ENCODE measurements at places on chromosomes 6 and 20.

DNA sequence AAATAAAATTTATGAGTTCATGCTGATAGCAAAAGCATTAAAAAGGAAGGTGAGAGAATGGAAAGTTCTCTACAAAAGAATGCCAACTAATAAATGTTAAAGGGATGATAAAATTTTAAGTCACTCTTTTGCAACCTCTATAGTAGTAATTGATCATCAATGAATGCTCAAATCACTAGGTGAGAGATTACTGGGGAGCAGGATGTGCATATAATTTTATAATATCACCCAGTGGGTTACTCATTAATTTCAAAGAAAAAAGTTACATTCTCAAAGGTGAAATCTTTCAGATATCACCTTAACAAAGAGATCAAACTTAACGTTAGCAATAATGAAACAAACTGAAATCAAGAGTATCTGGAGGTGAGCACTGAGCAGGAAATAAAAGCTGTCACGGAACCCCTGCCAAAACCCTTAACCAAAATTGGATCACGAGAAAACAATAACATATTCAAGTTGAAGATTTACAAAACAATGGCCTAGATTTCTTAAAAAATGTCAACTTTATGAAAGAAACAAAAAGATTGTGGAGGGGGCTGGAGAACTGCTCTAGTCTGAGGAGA, 45.5 kb upstream of the TMEM244 start:
- DNase-seq: no peak

DNA sequence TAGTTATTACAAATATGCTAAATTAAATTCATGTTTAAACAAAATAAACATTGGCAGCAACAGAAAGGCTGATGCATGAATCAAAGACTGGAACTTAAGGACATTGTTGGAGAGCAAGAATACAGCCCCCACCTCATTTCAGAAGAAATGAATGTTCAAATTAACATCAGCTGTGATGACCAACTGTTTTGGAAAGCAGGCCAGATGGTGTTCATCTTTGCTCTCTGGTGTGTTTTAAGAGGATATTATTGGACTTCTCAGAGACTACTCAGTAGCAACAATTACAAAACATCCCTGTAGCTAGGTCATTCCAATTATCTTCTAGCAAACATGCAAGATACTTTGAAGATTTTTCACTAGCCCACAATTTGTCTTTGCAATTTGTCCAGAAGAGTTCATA, 118.6 kb upstream of the DOK5 start:
- DNase-seq: no peak

GRCh38 chr6:10545482-10545881, 24.3 kb downstream of the GCNT2 start:
- no peak for DNase-seq

DNA sequence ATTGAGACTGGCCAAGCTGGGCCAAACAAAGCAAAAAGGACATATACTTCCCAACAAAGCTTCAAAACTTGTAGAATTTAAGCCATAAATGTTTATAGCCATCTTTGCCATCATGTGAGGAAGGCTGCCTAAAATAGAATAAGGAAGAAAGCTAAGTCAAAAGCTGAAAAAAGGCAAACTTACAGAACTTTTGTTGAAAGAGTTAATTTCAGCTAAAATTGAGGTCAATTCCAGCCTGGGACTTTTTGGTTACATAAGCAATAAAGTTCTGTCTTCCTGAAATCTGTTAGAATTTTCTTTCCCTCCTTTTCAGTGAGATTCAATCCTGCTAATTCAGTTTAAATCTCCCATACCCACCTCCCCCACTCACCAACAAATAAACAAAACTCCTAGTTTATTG, 227.9 kb upstream of the MARCKS start:
- DNase-seq: no peak

DNA sequence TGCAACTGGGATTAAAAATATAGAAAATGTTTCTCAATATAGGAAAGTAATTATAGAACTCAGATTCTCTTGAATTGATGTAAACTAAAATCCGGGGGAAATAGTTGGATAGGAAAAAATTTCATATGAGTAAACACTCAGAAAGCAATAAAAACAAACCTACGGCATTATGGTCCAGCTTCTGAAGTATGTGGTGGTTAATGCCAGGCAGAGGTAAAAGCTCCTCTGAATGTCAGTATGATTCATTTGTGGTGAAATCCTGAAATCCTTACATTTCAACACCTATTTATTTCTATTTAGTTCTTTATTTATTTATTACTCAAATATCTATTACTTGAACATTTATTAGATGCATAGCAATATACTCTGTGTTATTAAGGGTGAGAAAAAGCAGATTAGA, 145.1 kb downstream of the RIMS1 start:
- no peak for DNase-seq

DNA sequence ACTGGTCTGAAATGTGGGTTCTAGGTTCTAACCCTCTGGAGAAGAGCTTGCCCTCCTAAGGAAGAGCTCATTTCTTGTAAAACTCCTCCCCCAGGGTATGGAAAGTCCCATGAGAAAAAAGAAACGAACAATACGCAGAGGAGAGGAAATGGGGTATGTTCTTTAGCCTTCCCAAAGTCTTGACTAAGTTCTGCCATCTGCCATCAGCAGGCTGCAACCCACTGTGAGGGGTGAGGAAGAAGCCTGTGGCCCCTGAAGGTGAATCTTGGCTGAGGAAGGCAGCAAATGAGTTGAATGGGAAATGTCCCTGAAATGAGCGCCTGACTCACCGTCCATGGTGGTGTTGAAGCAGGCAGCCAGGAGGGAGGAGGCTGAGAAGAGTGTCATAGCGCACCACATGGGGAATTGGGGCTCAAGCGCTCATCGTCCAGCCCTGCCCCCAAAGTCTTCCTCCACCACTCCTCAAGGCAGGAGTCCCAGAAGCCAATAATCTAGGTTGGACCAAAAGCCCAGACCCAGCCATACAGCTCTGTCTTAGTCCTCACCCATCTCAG, 10.4 kb upstream of the MATN4 start:
- no peak for DNase-seq

- DNase-seq: no peak
Observed at GRCh38 chr6:4085332-4085700, 6.4 kb upstream of the FAM217A start.

DNA sequence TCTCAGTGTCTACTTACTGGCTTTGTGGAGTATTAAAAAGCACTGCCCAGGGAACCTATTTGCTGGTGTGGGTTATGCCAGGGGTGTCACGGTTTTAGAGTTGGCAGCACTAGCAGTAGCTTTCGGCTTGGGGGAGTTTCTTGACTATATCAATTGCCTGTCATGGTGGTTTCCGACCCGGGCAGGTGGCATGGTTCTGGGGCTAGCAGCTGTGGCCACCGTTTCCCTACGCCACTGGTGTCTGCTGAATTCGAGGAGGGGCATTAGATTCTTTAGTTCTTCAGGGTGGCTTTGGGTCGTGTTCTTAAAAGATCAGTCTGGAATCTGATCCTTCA, 55.6 kb upstream of the FOXC1 start:
- no peak for DNase-seq

GRCh38 chr20:23155141-23155590, 69.0 kb upstream of the CD93 start:
- DNase-seq: no peak

DNA sequence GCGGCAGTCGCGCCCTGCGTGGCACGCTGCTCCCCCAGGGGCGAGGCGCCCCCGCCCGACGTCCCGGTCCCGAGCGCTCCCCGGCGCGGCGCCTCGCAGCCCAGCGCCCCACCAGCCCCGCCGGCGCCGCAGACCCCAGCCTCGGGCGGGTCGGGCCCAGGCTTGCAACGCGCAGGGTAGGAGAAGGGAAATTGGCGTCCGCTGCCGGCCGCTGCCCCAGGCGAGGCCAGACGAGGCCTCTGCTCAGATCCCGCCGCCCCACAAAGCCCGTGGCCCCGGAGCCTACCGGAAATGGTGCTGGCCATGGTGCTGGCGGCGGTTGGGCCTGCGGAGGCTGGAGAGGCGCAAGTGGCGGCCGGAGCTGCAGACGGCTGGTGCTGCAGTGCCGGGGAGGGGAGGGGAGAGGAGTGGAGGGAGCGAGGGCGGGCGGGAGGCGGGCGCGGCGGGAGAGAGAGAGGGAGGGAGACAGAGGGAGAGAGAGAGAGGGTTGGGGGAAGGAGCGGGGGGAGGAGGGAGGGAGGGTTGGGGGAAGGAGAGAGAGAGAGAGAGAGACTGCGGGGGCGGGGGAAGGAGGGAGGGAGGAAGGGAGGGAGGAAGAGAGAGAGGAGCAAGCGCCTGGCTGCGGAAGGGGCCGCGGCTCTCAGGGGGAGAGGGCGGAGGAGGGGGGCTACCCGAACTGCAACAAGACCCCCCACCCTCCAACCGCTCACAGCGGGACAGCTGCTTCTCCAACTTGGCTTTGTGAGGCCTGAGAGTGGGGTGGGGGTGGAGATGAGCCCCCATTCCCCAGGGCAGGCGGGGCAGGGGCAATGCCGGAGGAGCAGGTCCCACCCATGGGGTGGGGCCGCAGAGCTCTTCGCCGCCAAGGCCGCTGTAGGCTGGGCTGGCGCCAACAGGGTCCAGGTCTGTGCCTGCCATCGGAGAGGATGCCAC, at the start of gene STMN3:
Gene STMN3, minus strand, starts transcription at position 384 of the 933 bp plus-strand sequence. Its CDS starts 79 bp downstream, at position 305.
- peak; percentile 97 for DNase-seq

DNA sequence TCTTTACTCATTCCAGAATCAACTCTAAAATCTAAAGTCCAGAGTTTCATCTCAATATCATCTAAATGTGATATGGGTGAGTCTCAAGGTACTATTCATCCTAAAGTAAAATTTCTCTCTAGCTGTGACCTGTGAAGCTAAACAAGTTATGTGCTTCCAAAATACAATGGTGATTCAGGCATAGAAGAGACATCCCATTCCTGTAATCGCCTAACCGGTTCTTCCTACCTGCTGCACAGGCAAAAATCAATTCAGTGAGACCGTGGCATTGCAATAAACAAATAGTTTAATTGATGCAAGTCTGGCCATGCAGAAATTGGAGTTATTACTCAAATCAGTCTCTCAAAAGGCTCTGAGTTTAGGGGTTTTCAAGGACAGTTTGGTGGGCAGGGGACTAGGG, 232.8 kb downstream of the UBE3D start:
- DNase-seq: no peak

- DNase-seq: peak; percentile 45
Observed at GRCh38 chr6:36129941-36130666, at the start of gene MAPK13. MAPK13 (plus strand) TSS chr6:36130513; CDS start chr6:36130583, 70 bp downstream.

DNA sequence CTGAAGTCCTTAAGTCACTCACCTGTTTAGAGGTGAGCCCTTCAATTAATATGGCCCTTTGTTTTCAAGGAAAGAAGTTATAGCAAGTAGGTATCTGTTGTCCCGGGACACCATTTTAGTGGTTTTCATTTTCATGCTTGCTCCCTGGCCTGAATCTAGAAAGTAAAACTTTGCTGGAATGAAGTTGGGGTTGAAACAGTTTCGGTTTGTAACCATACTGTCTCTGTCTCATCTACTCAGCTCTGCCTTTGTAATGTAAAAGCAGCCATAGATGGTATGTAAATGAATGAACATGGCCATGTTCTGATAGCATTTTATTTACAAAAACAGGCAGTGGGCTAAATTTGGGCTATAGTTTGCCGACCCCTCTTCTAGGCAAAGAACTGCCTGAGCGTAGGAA, 64.9 kb upstream of the GNRH2 start:
- DNase-seq: no peak

- no peak for DNase-seq
Observed at GRCh38 chr6:132053511-132053910, 102.3 kb upstream of the CCN2 start.

DNA sequence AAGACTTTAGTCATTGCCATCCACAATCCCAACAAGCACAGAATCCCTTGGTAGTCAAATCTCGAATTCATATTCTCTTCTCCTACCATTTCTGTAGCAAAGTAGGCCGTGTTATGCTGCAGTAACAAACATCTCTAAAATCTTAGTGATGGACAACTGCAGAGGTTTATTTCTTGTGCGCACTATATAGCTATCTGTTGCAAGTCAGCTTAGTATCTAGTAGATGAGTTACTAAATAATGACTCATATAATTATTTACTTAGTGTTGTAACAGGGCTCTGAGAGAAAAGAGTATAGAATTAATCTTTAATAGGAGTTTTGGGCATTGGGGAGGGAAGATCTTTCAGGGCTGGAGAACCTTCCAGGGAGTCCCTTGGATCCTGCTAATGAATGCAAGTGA, 73.3 kb downstream of the CAP2 start:
- no peak for DNase-seq

DNA sequence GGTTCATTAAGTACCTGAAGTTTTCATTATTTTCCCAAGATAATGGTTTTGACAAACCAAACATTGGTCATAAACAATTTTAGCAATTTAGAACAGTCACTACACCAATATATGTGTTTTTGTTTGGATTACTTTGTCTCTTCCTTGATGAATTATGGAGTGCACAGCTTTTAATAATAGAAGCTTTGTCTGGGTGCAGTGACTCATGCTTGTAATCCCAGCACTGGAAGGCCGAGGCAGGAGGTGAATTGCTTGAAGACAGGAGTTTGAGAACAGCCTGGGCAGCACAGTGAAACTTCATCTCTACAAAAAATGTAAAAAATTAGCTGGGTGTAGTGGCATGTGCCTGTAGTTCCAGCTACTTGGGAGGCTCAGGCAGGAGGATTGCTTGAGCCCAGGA, 89.4 kb upstream of the ANKEF1 start:
- no peak for DNase-seq

DNA sequence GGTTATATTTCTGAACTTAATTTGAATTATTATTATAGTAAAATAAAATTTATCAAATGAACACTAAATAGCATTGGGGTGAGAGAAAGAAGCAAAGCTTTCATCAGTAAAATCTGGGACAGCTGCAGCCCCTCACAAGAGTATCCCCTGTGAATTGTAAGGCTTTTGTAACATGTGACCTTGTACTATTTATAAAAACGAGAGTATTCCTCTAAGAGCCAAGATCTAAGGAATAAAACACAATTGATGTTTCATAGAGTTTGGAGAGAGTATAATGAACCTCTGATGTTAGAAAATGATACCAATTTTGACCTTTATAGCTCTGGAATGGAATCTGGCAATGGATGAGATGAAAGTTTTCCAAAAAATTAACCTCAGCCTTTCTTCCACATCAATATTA, 617.2 kb upstream of the ID4 start:
- DNase-seq: no peak

DNA sequence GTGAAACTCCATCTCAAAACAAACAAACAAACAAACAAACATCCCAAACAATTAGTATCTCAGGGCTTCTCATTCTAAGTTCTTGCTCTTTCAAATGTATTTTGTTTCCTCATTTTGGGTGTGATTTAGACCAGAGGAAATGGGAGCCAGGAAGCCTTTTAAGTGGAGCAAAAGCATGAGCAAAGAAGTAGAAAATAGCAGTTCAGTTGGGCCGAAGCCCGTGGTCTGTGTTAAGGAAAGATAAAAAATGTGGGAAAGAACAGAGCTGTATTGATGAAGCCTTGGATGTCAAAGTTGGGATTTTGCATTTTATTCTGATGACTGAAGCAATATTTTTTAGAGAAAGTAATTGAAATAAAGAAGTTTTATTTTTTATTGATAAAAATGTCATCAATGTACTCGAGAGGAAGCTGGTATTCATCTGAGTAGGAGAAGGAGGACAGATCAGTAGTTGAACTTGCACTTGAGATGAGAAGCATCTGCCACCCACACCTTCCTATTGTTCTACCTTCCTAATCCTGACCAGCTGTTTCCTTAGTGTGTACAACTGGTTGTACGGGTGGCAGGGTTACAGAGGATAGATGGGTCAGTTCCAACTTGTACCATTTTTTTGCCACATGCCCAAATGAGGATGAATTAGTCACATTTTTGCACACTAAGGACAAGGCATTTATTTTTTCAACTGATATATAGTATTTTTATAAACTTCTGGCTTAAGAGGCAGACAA, 56.1 kb downstream of the KIAA0408 start:
- DNase-seq: no peak
